ENCODE measurements at places on chromosomes 7 and 10.

DNA sequence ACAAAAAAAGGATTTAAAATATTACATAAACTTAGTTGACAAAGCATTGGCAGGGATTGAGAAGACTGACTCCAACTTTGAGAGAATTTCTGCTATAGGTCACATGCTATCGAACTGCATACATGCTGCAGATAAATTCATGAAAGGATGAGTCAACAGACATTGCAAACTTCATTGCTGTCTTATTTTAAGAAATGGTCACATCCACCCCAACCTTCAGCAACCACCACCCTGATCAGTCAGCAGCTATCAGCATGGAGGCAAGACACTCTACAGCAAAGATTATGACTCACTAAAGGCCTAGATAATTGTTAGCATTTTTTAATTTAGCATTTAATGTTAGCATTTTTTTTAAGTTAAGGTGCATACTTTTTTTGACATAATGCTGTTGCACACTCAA is 73.6 kb downstream of the AGK start:
- no peak for DNase-seq

GRCh38 chr7:14806891-14807290 is 95.7 kb downstream of the DGKB start:
- no peak for DNase-seq

DNA sequence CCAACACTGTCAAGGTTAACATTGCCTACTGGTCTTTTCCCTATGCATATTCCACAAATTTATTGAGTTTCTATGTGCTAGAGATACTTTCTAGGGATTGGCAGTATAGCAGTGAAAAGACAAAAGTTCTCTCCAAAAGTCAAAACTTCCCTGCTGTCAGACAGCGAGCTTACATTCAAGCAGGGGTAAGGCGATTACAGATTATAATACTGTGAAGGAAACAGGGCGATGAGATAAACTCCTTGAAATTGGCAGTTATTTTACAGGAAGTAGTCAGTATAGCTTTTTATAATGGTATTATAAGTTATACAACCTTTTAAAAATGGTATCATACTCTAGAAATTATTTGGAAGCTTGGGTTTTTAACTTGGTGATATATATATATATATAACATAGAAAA is 9.9 kb downstream of the VPS50 start:
- DNase-seq = no peak

GRCh38 chr10:74293686-74294371 is 142.8 kb downstream of the ADK start:
- DNase-seq = peak; percentile 36

DNA sequence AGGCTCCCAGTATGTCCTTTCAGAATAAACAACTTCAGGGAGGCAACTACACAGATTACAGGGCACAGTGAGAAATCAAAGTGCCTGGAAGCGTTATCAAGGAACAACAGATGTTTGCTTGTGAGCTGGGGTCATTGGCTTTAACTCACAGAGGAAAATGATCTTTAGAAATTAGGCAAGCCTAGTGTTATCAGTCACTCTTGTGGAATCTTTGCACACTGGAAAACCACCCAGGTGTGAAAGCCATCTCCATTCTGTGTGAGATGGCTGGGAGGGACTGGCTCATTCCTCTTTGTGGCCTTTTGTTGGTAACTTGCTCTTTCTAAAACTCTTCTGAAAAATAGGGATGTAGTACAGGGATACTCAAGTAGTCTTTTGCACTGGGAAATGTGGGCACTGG is 716.0 kb downstream of the XPNPEP1 start:
- DNase-seq = no peak

DNA sequence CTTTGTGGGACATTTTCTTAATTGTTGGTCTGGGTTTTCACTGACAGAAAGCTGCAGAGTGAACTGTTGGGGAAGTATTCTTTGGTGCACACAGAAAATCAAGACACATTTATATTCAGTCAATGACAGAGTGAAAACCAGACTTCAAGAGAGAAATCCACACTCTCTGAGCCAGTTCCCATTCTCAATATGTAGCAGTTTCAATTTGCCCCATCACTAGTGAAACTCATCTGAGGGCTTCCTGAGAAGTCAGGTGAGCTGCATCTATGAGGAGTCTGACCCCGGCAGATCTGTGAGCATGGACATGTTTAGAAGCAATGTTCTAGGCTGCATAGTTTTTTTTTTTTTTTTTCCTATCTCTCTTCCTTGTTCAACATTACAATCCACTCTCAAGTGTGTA is 163.7 kb upstream of the AHR start:
- no peak for DNase-seq

- no peak for DNase-seq
Measured at GRCh38 chr10:112235920-112236319, 47.3 kb upstream of the TECTB start.

DNA sequence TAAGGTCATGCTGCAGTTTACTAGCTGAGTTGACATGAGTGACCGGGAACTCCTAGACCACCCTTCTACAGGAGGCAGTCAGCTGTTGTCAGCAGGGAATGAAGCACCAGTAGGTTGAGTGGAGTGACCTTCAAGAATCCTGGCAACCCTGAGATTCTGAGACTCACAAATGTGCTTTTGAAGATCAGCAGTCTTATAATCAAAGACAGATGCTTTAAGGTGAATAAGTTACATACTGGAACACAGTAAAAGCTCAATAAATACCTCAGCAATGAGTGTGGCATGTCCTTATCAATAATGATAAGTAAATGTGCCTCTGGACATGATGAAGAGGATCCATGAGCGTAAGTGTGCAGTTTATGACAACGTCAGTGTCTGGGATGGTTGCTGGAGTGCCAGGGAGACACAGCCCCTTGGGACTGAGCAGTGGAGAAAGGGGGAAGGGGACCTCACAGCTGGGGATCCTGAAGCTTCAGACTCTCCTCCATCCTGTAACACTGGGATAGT is 11.9 kb upstream of the OR6V1 start:
- DNase-seq = no peak

- DNase-seq = peak; percentile 42
Measured at GRCh38 chr7:2065528-2065927, 167.2 kb downstream of the MAD1L1 start.

GRCh38 chr7:13990984-13991790 is 1.7 kb upstream of the ETV1 start:
- peak; percentile 100 for DNase-seq

All from muscle of leg (tissue), 16 donors.